Non-pigmented ciliary epithelial cell (primary cell): ENCODE measurements at places on chromosomes 16 and 17.

GRCh38 chr16:79800016-79800608, 199.6 kb upstream of the MAF start:
- DNase-seq, result no peak

- no peak for DNase-seq
These were observed 57.2 kb downstream of the SDK2 start for GRCh38 chr17:73586921-73587602.

DNA sequence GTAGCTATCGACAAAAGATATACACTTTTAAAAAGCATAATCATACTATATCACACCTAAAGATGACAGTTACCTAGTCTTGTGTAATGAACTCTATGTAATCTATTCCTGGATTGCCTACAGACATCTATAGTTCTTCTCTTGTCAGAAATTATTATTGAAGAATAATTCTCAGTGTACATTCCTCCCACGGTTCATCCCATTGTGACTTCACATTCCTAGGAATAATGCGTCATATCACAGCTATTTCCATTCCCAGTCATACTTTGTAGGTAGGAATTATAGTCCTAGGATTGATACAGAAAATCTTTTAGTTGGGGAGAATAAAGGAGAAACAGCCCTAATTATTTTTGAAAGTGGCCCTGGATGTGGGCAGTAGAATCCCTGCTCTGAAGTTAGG, 44.0 kb upstream of the ABCC11 start:
- DNase-seq, result no peak

- no peak for DNase-seq
These were observed 397 bp downstream of the RIPOR1 start for GRCh38 chr16:67528870-67529581.

GRCh38 chr17:64707050-64707591, 45.0 kb upstream of the SMURF2 start:
- DNase-seq, result peak; percentile 99

DNA sequence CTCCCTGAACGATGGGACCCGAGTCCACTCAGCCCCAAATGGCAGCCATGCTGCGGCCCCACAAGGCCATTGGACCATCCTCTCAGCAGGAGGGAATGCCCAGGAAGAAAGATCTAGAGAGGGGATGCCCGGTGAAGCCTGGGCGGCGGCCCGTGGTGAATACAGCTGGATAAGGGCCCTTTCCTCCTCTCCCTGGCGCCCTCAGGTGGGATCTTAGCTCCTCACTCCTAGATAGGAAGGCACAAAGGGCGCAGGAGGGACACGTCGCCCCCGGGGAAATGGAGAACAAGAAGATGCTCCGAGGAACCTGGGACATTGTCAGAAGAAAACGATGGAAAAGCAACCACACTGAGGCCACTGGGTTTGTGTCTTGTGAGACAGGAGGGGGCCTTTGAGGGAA, 2.5 kb downstream of the CD300C start:
- no peak for DNase-seq

GRCh38 chr17:39183045-39183444, 14.4 kb downstream of the CACNB1 start:
- DNase-seq, result no peak

DNA sequence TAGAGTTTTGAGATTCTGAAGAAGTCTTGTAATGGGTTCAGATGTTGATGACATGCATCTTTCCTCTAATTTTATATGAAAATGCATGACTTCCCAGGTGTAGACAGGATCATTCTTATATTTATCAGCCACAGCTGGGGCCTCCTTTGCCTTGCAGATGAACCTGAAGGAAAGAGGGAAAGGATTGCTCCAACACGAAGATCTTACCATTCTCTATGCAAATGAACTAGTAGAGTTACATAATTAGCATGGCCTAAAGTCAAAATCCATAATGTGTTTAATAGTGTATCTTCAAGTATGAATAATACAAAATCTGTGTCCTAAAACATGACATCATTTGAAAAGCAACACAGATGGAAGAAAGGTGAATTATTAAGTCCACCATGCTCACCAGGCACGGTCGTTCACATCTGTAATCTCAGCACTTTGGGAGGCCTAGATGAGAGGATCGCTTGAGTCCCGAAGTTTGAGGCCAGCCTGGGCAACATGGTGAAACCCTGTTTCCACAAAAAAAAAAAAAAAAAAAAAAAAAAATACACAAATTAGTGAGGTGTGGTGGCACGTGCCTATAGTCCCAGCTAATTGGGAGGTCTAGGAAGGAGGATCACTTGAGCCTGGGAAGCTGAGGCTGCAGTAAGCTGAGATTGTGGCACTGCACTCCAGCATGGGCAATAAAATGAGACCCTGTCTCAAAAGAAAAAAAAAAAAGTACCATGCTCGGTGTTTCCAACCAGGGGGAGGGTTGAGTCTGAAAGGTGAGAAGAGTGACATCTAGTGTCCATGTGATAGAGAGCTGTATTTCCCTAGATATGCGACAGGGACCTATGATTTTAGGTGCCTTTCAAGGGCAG, 6.3 kb downstream of the VWA3A start:
- peak; percentile 20 for DNase-seq

DNA sequence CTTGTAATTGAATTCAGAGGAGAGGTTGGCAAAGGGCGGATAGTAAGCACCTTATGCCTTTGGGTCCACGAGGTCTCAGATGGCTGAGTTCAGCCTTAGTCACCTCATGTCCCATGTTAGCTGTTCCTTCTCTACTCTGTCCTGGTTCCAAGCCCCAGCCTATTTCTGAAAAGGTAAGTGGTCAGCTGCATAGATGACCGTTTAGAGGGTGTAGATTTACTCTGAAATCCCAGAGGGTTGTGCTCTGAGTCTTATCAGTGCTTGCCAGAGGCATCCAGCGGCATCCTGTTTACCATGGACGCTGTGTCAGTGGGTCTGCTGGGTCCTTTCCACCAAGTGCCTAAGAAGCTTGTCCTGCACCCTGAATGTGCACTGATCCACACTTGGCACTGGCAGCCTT, 1.9 kb downstream of the ZNF778 start:
- DNase-seq, result no peak

GRCh38 chr17:21286066-21286770, 1.7 kb downstream of the MAP2K3 start:
- peak; percentile 96 for DNase-seq

DNA sequence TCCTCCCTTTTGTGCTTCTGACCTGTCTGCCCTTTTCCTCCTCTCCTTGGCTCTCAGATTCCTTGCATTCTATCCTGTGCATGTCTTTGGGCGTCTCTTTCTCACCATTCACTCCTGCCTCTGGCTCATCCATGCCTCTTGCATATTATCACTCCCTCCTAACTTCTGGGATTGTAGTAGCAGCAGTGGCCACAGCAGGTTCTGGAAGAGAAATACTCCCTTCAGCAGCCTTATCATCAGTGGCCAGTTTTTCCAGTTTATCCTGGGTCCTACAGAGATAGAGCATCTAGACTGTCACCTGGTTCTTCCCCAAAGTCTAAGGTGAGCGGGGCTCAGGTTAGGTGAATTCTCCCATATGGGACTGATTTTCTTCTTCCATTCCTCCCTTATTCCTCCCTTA, 354.0 kb upstream of the CCL2 start:
- no peak for DNase-seq

GRCh38 chr16:62913924-62914323, 877.7 kb upstream of the CDH8 start:
- DNase-seq, result no peak

DNA sequence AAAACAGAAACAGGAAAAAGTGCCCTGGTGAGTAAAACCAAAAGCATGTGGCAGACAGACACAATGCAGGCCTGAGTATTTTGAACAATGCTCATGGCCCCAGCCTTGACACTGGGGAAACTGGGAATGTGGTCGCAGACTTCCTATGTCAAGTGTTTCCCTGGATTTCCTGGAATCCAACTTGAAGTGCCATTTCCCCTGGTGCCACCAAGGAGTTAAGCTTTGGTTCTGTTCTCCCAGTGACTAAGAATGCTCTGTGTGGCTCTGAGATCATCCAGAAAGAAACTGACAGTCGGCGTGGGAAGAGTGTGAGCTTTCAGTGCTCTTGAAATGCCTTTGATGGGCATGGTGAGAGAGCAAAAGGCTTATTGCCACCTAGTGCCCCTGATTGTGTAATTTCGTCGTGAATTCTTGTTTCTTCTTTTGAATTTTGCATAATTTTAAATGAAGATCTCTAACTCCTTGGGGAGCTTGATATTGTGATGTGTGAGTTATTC, 96.0 kb downstream of the YPEL2 start:
- no peak for DNase-seq

- no peak for DNase-seq
These were observed 39.7 kb upstream of the NGFR start for GRCh38 chr17:49455272-49455861.

GRCh38 chr17:81902653-81903414, 796 bp downstream of the NPB start:
- no peak for DNase-seq

DNA sequence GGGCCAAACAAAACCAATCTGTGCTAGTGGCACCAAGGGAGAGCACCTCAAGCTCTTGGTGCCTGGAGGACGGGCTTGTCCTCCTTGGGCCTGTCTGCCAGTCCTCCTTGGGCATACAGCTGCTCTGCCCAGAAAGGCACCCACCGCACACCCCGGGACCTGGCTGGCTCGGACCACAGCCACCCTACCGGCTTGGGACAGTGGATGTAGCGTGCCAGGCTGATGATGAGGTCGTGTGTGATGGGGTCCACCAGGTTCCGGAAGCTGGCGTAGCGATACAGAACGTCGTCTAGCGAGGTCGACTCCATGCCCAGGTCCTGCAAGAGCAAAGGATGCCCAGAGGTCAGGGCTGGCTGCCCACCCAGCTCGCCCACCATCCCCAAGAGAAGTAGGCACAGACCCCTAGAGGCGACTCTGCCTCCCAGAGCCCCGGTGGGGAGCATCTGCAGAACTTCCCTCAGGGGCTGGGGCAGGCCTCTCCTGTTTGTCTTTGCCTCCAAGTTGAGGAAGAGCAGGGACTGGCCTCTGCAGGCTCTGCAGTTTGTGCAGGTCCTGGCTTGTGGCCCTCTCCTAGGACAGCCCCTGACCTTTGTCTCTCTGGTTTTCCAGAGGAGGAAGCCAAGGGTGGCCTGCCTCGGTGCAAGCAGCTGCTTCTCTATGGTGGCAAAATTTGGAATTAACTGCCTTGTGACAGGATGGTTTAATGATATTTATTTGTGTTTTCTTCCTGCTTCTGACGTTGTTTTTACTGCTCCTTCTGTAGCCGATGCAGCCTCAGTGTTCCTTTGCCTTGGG, 29.7 kb downstream of the LRRC75A start:
- DNase-seq, result no peak

DNA sequence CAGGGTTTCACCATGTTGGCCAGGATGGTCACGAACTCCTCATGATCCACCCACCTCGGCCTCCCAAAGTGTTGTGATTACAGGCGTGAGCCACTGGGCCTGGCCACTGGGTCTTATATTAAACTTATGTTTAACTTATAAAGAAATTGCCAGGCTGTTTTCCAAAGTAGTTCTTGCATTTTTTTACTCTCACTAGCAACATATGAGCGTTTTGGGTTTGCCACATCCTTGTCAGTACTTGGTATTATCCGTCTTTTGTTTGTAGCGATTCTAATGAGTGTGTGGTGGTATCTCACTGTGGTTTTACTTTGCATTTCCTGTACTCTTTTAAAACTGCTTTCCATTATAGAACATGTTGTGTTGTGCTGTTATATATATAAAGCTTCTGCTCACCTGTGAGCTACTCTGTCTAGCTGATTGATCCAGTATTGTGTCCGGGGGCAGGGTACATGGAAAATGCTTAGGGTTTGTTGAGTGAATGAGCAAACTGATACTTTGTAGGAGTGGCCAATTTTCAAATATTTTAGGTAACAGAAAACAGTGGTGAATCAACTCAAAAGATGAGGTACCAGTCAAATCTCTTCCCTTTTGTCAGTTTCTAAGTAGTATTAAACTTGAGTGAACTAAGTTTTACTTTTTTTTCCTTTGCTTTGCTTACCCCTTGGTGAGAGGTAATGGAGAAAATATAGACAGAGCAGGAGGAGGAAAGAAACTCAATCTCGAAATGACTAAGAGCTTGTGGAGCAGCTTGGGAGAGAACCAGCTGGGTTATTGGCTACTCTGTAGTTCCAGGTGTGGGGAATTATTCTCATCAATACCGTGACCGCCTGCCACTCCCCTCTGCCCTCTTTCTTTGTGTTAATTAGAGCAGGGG, 75.8 kb downstream of the PITPNC1 start:
- no peak for DNase-seq

DNA sequence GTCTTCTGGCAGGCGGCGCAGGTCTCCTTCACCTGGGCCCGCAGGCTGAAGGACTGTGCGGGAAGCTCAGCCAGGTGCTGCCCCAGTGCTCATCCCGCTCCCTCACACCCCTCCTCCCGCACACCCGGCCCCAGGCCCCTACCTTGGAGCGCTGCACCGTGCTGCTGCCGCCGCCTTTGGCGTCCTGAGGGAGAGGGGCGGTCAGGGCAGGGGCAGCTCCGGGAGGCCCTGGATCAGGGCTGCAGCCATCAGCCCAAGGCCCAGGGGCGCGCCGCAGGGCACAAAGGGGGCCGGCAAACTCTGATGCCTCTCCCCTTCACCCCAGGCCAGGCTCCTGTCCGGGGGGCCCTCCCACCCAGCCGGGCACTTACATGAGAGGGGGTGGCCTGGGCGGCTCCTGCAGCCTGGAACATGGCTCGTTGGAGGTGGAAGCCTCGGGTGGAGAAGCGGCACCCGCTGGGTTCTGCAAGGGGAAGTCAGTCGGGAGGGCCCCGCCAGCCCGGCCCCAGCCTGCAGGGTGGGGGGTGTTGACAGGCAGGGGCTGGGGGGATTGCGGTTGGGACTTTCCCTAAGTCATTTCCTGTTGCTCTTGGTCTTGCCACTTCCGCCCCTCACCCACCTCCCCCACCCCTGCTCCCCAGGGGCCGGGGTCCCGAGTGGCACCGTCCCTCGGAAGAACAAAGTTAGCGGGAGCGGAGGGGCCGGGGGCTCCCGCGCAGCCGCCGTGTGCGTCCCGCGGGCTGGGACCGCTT, 863 bp downstream of the LIMD2 start:
- no peak for DNase-seq

- DNase-seq, result no peak
These were observed 25.3 kb downstream of the IGF2BP1 start for GRCh38 chr17:49022391-49022941.

DNA sequence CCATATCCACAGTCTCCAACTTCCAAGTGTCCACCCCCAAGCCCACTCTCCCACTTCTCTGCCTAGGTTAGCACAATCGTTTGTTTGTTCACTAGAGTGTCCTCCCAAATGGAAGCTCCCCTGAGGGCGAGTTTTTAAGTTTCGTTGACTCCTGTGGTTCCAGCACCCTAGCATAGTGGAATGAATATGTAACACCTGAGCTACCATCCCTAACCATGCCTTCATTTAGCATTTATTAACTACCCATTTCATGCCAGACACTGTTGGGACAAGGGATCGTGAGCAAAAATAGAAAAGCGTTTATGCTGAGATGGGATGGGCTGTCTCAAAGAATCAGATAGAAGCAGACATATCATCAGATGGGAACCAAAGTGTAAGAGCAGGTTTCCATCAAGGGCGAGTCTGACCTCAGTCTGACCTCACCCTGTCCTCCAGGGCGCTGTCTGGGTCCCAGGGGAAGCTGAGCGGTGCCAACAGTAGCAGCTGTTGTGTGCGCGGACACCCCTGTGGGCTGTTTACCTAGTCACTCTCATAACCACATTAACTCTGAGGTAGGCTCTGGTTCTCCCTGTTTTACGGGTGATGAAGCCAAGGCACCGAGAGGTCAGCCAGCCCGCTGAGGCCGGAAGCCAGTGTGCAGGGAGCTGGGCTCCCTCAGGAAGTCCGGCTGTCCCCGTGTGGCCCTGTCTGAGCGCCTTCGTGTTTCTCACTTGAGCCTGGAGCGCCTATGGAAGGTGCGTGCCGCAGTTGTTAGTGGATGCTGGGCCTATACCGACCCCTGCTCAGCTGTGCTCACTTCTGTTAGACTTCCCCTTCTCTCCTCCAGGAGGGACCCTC, 6.2 kb downstream of the CNP start:
- DNase-seq, result no peak

- DNase-seq, result no peak
These were observed 34.9 kb downstream of the PRKCA start for GRCh38 chr17:66337268-66337667.
